AG10803 (cell line): ENCODE measurements at places on chromosomes 12 and 14.

DNA sequence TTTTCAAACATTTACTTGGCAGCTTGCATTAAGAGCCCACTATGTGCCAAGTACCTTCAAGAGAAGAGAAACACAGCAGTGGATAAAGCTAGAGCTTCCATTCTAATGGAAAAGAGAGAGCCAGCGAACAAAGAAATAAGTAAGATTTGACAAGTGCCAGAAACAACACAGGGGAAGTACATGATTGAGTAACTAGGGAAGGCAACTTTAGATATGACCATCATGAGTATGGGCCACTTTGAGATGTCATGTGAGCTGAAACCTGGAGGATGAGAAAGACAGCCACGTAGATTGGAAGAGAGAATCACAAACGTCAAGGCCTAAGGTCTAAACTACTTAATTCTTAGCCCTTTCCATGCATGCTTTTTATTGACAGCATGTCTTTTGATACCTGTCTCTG lies 121.4 kb downstream of the ITPR2 start:
- DNase-seq = no peak

- no peak for DNase-seq
These were observed 210.6 kb upstream of the HMGA2 start for GRCh38 chr12:65613692-65614091.

GRCh38 chr14:65945327-65945726 lies 532.8 kb downstream of the FUT8 start:
- DNase-seq = no peak

DNA sequence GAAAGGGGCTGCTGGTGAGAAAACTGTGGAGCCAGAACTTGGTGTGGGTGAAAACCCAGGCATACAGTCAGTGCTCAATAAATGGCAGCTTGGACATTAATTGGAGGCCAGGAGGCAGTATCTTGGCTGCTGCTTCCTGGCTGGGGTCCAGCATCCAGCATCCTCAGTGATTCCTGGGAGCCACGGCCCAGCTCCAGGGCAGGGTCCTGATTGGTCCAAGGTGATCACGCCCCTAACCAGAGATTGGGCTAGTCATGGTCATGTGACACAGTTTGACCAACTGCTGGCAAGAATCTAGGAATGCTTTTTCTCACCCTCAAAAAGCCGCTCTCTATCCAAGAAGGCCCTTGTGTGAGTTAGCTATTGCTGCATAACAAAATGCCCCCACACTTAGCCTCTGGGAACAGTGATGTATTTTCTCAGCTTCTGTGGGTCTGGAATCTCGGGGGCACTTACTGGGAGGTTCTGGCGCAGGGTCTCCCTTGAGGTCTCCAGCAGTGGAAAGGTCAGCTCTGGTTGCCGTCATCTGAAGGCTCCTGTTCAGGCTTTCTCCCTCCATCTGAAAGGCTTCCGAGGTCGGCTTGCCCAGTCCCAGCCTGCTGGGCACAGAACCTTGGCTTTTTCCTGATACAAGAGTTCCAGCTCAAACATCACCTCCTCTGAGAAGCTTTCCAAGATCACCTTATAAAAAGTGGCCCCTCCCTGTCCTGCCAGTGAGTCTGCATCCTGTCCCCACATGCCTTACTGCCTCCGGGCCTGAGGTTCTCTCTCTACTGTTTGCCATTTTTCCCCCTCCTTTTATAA lies 119.2 kb upstream of the NCOR2 start:
- DNase-seq = no peak
